ENCODE measurements at places on chromosomes 5 and 9.

GRCh38 chr9:80554301-80554700 lies 982.5 kb downstream of the TLE4 start:
- no peak for DNase-seq

DNA sequence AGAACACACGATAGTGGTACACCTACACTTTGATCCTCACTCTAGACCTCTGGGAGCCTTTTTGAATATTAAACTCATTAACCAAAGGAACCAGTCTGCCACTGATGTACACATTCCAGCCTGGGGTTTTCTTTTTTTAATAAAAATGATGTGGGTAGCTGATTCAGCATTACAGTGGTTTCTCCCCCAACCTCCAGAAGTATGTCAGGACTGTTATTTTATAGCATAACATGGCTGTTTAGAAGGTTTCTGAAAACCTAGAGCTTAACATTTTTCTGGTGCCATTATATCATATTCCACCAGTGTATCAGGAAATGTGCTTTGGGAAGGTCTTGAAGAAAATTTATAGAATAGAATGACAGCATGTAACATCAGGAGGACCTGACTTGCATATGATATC lies 540.9 kb upstream of the WWC1 start:
- DNase-seq = no peak

DNA sequence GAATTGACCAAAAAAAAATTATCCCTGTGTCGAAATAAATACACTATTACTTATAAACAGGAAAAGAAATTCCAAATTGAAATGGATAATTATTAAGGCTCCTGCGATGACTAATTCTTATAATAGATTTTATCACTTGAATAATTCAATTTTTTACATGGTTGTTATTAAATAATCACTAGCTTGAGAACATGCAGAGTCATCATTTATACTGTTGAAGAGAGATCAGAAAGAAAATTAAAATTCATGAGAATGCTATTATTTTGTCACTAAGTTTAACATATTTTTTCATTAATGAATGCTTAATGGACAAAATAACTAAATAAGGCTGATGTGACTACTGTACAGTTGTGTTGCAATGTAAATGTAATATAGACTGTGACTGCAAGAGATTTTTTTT lies 1011.3 kb upstream of the C9orf72 start:
- DNase-seq = no peak

- no peak for DNase-seq
Measured at GRCh38 chr9:121207371-121207940, 5.8 kb upstream of the RAB14 start.

GRCh38 chr9:129712634-129713401 lies 40.0 kb downstream of the PTGES start:
- no peak for DNase-seq

DNA sequence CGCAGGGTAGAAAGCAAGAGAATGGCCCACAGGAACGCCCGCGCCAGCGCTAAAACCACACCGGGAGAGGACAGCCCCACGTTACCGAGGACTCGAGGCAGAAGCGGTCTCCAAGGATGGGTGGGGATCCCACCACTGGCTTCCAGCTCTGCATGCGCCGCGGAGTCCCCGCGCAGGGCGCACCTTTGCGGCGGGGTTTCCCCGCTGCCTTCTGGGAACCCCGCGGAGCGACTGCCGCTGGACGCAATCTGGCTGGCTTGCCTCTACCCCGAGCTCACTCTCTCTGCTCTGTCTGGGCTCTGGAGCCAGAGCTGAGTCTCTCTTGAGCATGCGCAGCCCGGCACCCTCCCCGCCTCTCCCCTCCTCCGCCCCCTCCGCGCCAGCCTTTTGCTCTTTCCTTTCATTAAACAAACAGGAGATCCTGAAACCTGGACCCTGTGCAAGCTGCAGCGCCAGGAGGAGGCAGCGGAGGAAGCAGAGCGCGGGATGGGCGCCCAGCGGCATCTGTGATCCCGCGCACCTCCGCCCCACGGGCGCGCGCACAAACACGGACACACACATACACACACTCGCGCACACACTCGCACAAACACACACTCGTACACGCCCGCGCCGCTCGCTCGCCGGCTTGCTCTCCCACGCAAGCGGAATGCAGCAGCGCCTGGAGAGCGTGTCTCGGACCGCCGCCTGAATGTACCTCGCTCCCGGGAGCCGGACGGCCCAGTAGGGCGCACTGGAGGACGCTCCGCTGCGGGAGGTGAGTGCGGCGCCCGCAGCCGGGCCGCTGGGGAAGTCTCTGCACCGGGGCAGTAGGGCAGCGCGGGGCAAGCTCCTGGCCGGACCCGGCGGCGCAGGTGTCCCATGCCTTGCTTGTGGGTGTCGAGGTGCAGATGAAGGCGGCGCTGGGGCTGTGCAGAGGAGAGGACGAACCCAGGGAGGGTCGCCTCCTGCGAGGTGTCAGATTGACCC lies at the start of gene PLPPR1:
TSS of gene PLPPR1 (plus strand) at position 382 of the 969 bp plus-strand sequence.
- no peak for DNase-seq

DNA sequence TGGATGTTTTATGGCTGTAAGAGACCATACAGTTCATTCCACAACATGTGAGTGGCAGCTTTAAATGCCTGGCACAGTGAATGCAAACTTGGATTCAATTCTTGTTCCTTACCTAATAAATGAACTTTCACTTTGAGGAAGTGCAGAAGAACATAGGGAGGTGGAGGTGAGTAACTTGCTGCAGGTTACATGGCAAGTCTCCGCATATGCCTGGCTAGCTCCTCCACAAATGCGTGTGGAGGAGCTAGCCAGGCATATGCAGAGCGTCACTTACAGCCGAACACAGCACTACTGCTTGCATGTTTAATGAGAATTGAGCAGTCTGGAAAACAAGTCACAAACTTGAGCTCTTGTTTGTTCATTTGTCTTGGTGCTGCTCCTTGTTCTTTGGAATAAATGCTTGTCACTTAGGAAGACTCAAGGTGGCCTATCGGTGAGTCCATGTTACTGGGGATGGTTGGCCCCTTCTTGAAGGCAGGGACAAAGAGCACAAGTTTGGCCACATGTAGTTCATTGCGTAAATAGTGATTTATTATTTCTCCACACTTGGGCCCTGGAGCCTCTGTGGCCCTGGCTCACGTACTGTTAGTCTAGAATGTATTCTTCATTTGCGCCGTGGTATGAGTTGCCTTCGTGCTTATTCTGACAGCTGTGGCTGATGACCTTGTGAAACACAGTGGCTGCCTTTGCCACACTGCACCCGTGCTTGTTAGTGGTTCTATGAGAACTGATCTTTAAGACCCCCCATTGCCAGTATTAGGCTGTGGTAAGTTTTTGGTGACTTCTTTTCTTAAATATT lies 3.1 kb downstream of the ISOC1 start:
- no peak for DNase-seq

DNA sequence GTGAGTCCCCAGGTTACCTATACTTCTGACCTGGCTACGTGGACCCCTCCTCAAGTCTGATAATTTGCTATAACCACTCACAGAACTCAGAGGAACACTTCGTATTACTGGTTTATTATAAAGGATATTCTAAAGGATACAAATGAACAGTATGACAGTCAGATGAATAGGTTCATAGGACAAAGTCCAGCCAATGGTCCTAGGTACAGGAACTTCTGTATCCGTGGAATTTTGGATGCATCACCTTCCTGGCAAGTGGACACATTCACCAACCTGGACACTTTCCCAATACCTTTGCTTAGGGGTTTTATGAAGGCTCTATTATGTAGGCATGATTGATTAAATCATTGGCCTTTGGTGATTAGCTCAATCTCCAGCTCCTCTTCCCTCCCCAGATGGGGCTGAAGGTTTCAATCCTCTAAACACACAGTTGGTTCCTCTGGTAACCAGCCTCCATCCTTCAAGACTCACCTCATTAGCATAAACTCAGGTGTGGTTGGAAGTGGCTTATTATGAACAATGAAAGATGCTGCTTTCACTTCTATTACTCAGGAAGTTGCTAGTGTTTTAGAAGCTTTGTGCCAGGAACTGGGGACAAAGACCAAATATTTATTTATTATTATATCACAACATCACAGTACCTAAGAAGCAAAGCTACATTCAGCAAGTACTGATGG lies 149.6 kb upstream of the ELL2 start:
- DNase-seq = no peak

DNA sequence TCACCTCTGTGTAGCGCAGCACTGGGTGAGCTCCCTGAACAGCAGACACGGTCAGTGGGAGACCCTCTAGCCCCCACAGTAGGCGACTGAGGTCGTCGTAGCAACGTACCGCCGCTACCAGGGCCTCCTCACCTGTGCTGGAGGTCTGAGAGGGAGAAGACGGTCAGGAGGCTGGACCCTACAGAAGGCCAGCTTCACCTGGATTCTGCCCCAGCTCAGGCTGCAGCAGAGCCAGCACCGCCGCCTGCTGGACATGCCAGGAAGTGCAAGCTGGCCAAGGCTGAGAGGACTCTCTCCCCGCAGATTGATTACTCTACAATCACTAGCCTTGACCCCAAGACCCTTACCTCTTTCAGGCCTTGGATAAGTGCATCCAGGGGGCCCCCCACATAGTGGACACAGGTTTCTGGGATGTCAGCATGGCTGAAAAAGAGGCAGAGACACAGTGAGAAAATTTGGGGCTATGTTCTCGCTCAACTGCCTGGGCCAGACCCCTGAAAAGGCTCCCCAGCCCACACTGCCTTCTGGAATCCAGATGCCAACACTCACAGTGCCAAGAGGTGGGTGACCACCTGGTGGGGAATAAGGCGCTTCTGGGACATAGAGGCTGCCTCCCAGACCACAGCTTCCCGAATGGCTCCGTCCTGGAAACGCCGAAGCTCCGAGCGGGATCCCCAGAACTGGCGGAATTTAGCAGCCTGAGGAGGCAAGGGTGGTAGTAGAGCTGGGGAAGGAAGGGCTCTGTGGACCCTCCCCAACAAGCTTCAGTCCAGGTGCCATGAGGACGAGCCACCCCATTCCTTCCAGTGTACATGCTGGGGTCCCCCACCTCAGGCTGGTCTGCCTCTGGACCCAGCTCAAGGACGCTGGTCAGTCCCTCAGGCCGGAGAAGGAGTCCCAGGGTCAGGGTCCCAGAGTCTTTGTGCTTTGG lies 6.9 kb downstream of the NOL6 start:
- DNase-seq = peak; percentile 76

DNA sequence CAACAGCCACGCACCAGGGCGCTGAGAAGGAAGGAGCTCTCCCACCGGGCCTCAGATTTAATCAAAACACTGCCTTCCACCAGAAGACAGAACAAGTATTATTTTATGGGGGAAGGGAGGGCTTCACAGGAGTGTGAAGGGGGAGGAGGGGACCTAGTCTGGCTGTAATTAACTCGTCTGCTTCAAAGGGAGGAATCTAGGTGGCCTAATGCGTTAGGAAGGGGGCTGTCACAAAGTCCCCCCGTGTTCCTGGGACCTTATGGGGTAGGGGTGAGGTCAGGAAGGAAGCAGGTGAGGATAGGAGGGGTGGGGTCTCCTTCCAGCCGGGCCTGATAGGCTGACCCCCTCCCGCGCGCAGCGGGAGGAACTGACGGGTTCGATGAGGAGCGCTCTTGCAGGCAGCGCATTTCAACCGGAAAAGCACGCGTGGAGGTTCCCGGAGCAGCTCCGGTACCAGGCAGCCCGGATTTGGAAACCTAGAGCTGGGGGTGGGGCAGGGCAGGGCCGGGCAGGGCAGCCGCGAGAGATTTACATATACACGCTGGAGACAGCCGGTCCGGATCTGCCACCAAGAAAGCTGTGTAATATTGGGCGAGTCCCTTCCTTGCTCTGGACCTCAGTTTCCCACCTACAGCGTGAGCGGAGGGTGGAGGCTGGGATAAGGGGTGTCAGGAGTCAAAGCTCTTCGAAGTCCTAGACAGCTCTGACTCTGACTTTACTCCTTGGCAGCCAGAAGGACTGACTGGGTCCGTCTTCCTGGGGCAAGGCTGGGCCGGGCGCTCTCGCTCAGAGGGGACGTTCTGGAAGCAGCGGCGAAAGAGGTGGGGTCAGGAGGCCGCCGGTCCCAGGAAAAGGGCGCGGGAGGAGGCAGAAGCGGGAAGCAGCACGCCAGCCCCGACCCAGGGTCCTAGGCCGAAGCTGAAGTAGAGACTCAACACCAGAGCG lies 1.8 kb downstream of the SHB start:
- peak; percentile 8 for DNase-seq

- DNase-seq = no peak
Measured at GRCh38 chr5:170263906-170264305, 31.1 kb downstream of the C5orf58 start.

- no peak for DNase-seq
Measured at GRCh38 chr9:73441890-73442818, 290.5 kb downstream of the ANXA1 start.

GRCh38 chr5:115857057-115857479 lies 15.3 kb downstream of the AP3S1 start:
- no peak for DNase-seq

GRCh38 chr9:86020731-86021130 lies 78.6 kb downstream of the GOLM1 start:
- no peak for DNase-seq

GRCh38 chr5:76715486-76715735 lies 515 bp upstream of the F2R start:
- peak; percentile 13 for DNase-seq

DNA sequence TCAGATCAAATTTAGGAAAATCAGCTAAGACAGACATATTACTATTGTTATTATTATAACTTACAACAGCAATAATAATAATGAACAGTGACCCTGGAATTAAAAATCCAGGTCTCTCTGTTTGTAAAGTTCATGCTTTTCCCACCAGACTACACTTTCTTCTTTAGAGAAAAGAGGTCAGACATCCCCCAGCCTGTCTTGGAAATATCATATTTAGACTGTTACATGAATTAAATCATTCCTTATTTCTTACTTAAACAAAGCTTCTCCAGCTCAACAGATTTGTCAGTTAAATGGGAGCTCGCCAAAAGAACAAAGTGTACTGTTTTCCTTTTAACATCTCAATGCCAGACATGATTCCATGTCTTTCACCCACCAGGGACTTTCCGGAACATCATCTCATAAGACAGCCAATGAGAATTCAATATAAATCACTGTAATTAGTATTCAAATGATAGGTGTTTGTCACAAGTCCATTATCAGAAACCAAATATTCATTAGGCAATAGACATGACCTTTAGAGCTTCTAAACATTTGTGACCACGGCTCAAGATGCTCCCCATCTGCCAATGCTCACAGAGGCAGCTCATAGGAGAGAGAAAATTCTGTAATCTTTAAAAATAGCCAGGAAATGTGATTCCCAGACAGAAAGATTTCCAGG lies 351.9 kb downstream of the ENC1 start:
- DNase-seq = no peak

- DNase-seq = peak; percentile 34
Measured at GRCh38 chr5:142016556-142016955, 3.7 kb upstream of the GNPDA1 start.

GRCh38 chr5:80809451-80809850 lies 150.7 kb upstream of the RASGRF2 start:
- no peak for DNase-seq

DNA sequence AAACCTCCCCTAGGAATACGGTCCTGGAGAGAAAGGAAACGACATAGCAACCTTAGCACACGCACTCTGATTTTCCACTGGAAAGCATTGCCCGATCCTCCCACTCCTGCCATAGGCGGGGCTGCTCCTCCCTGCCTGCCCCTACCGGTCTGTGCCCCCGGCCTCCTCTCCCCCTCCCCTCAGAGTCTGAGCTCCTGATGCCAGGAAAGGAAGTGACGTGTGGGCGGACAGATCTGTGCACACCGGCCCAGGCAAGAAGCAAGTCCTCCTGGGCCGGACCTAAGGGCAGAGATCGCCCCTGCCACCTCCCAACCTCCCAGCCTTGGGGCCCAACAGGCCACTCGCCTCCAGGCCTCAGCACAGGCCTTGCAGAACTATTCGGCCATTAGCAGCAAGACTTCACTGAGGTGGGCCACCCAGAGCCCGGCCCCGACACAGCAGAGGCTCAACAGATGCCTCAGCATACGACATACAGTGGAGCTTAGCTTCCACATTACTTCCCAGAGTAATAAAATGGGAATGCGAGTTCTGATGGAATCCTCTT lies 7.2 kb downstream of the NINJ1 start:
- no peak for DNase-seq
